ENCODE measurements at places on chromosomes 3 and 15. TPM values are rescaled to one million over a fixed set of nuclear protein-coding genes. Genes with fewer than 3 reads are reported as not detected.

Gene PIERCE2
- 6.7 TPM for total RNA-seq

Gene LDHAL6B
- not detected for total RNA-seq

Gene PP2D1
- not detected for total RNA-seq

Gene PATL2
- not detected for total RNA-seq

Gene GOLGA8T
- 0.69 TPM for total RNA-seq

Gene CYP1A2
- total RNA-seq, result not detected

Gene SERPINI1
- total RNA-seq, result 130 TPM

Gene CD200
- 79.1 TPM for total RNA-seq

Gene SUSD5
- total RNA-seq, result 7.4 TPM

Gene STRIT1
- total RNA-seq, result 2.1 TPM

Gene ECE2
- total RNA-seq, result 18.7 TPM

Gene MASP1
- total RNA-seq, result 24.2 TPM

Gene TIPARP
- 31.1 TPM for total RNA-seq

Gene EPHA3
- 55.6 TPM for total RNA-seq

Gene TIMP4
- 11.1 TPM for total RNA-seq

Gene ACKR4
- not detected for total RNA-seq

Gene TMEM158
- total RNA-seq, result 18.9 TPM

Gene ATXN7
- total RNA-seq, result 12.2 TPM

Gene STXBP5L
- total RNA-seq, result 23.8 TPM

Gene GHSR
- total RNA-seq, result 0.69 TPM

Gene UCN2
- not detected for total RNA-seq

Data from diencephalon (tissue), 1 donor.